ENCODE measurements at places on chromosomes 13 and 19. TPM values are rescaled to one million over a fixed set of nuclear protein-coding genes. Genes with fewer than 3 reads are reported as not detected.

PDX1 gene
- total RNA-seq = not detected

DMKN gene
- total RNA-seq = 13.6 TPM

ZNF578 gene
- total RNA-seq = 7.0 TPM

CYP2A7 gene
- not detected for total RNA-seq

HRC gene
- total RNA-seq = not detected

ZNF491 gene
- total RNA-seq = 3.8 TPM

UNC13A gene
- under 0.01 TPM for total RNA-seq

CYP2S1 gene
- total RNA-seq = 5.7 TPM

IL4I1 gene
- total RNA-seq = 1.3 TPM

ATP7B gene
- total RNA-seq = 2.0 TPM

PSG1 gene
- total RNA-seq = 0.58 TPM

ANGPTL8 gene
- not detected for total RNA-seq

CRX gene
- not detected for total RNA-seq

DDX39A gene
- total RNA-seq = 48.3 TPM

C19orf53 gene
- 60.8 TPM for total RNA-seq

KCNJ14 gene
- 1.2 TPM for total RNA-seq

ADGRL1 gene
- total RNA-seq = 2.0 TPM

CGB8 gene
- not detected for total RNA-seq

RTBDN gene
- total RNA-seq = not detected

SLC7A1 gene
- total RNA-seq = 15.1 TPM

CASP14 gene
- total RNA-seq = not detected

PGLYRP1 gene
- not detected for total RNA-seq

NLRP5 gene
- total RNA-seq = not detected

MAP2K7 gene
- total RNA-seq = 14.1 TPM

MUC16 gene
- not detected for total RNA-seq

C1QTNF9B gene
- total RNA-seq = 0.44 TPM

CEACAM4 gene
- not detected for total RNA-seq

OR7A5 gene
- not detected for total RNA-seq

PSG2 gene
- 0.50 TPM for total RNA-seq

RCBTB2 gene
- total RNA-seq = 9.5 TPM

ZNF564 gene
- 8.3 TPM for total RNA-seq

KLF1 gene
- total RNA-seq = not detected

SIGLEC8 gene
- not detected for total RNA-seq

GRIN3B gene
- 2.3 TPM for total RNA-seq

ADAT3 gene
- total RNA-seq = 4.3 TPM

TEX29 gene
- not detected for total RNA-seq

HSD17B14 gene
- 6.0 TPM for total RNA-seq

CD33 gene
- total RNA-seq = not detected

TPRX1 gene
- not detected for total RNA-seq

DHDH gene
- total RNA-seq = not detected

SARS2 gene
- total RNA-seq = 13.9 TPM

KLK1 gene
- not detected for total RNA-seq

MYO1F gene
- 0.17 TPM for total RNA-seq

CYP4F8 gene
- total RNA-seq = not detected

SEMA6B gene
- 0.50 TPM for total RNA-seq

GPR12 gene
- not detected for total RNA-seq

KIR3DL2 gene
- total RNA-seq = not detected

CD70 gene
- not detected for total RNA-seq

ATP4A gene
- not detected for total RNA-seq

NLRP7 gene
- under 0.01 TPM for total RNA-seq
